ENCODE measurements at places on chromosomes 13 and 19.

GRCh38 chr19:35207391-35207871 is 21.1 kb downstream of the FAM187B start:
- DNase-seq = no peak

DNA sequence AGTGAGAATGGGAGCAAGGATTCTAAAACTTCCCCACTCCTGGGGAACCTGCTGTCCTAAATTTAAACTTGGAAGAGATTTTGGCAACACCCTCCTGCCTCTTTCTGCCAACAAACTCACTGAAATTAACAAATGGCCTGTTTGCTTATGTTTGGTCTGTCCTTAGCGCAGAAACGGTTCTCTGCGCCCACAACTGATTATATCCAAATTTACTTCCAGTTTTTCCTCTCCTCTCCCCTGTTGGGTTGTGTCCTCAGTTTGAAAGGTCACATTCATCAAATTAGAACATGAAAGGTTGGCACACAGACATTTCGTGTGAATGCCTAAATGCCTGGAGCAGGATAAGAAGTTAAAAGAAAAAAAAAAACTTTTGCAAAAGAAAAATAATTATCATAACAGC is 56.4 kb upstream of the MRI1 start:
- no peak for DNase-seq

- DNase-seq = no peak
Measured at GRCh38 chr13:73934215-73934641, 200.0 kb downstream of the KLF12 start.

GRCh38 chr13:46403851-46404732 is 17.0 kb upstream of the RUBCNL start:
- no peak for DNase-seq

DNA sequence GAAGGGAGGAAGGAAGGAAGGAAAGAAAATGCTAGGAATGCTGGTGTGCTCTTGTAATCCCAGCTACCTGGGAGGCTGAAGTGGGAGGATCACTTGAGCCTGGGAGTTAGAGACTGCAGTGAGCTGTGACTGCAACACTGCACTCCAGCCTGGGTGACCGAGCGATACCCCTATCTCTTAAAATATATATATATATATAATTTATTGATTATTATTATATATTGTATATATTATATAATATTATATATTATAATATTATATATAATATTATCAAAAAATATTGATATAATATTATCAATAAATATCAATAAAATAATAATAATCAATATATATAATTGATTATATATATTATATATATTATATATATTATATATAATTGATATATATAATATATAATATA is 8.6 kb upstream of the ADGRL1 start:
- no peak for DNase-seq

DNA sequence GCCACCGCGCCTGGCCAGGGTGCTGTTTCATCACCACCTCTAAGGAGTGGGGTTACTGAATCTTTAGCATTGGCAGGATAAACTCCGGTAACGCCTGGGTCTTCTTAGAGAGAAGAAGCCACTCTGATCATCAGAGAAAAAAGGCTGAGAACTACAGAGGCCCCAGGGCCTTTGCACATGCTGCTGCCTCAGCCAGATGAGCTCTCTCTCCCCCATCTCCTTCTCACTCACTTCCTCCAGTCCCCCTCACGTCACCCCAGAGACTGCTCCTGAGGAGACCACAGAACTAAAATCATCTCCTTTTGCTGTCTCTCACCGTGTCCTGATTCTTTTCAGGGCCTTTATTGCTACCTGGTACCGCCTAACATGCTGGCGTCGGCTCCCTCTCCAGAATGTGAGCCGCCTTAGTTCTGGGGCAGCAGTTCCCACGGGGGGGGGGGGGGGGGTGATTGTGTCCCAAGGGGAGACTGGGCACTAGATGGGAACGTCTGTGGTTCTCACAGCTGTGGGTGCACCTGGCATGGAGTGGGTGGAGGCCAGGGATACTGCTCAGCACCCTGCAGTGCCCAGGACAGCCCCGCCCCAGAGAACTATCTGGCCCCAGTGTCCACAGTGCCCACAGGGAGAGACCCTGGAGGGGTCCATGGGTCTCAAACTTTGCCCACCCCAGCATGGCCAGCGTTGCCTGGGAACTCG is 5.1 kb upstream of the DIRAS1 start:
- DNase-seq = no peak

- DNase-seq = no peak
Measured at GRCh38 chr13:50074843-50075242, 59.6 kb downstream of the KCNRG start.

GRCh38 chr13:22369840-22370239 is 699.0 kb downstream of the FGF9 start:
- no peak for DNase-seq

- DNase-seq = no peak
Measured at GRCh38 chr13:54934121-54934520, 1905.5 kb downstream of the OLFM4 start.

DNA sequence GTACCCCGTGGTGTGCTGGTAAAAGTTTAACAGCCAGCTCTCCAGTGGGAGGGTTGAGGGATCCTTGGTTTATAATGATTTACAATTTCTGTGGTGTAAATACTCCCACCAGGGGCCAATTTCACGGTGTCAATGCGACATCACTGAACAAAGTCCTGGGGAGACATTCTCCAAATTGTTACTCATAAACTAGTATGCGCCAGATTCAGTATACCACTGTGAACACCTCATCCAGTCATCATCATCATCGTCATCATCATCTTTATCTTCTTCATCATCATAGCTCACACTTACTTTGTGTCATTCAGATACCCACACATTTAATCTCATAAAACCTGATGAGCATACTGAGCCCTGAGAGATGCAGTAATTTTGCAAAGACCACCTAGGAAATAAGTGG is 17.2 kb upstream of the TNFSF14 start:
- no peak for DNase-seq

GRCh38 chr13:68232351-68233130 is 1002.4 kb upstream of the PCDH9 start:
- DNase-seq = no peak

DNA sequence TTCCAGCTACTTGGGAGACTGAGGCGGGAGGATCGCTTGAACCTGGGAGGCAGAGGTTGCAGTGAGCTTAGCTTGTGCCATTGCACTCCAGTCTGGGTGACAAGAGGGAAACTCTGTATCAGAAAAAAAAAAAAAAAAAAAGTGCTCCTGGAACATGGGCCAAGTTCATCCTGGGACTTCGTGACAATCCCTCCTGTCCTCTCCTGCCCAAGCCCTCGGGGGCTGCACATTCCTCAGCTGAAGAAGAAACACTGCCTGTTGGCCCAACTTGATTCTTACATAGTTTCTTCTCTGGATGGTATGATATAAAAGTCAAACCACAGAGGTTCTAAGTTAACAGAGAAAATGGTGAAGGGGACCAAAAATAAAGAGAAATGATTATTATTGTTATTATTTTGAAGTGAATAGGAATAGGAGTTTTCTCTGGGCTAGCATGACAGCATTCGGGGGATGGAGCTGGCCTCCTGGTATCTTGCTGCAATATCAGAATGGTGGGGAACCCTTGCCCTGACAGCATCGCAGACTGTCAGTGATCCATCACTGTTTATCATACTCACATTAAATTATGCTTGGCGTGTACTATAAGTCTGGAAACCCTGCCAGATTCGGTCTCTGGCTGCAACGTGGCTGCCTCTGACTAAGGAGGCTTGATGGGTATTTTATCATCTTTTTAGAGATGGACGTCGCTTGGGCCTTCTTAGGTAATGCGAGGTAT is 113.7 kb upstream of the OXGR1 start:
- DNase-seq = no peak

DNA sequence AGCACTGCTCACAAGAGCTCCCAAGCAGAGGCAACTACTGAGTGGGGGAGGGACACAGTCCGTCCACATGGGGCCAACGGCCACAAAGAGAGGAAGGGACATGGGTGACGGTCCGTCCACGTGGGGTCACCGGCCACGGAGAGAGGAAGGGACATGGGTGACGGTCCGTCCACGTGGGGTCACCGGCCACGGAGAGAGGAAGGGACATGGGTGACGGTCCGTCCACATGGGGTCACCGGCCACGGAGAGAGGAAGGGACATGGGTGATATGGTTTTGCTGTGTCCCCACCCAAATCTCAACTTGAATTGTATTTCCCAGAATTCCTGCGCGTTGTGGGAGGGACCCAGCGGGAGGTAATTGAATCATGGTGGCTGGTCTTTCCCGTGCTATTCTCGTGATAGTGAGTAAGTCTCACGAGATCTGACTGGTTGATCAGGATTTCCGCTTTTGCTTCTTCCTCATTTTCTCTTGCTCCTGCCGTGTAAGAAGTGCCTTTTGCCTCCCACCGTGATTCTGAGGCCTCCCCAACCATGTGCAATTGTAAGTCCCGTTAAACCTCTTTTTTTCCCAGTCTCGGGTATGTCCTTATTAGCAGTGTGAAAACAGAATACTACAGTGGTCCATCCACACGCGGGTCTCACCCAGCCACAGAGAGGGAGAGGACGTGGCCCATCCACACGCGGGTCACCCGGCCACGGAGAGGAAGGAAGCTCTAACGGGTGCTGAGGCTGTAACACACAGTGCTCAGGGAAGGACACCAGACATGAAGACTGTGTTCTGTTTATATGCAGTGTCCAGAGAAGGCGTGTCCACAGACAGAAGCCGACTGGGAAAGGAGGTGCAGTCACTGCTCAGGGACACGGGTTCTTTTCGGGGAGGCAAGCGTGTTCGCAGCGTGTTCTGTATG is 48.5 kb downstream of the GAS6 start:
- DNase-seq = no peak

- DNase-seq = no peak
Measured at GRCh38 chr13:35256459-35257148, 219.9 kb downstream of the MAB21L1 start.

- no peak for DNase-seq
Measured at GRCh38 chr13:26058704-26059103, 6.9 kb upstream of the SHISA2 start.

DNA sequence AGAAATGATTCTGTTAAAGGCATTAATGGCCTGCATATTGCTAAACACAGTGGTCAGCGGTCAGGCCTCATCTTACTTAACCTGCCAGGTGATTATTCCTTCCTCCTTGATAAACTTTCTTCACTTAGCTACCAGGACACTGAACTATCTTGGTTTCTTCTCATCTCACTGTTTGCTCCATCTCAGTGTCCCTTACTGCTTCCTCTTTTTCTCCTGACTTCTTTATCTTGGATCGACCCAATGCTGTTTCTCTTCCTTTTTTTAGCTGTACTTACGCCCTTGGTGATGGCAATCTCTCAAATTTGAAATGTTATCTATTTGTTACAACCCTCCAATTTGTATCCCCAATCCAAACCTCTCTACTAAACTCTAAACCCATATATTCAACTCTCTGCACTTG is 7.8 kb upstream of the CLC start:
- DNase-seq = no peak

GRCh38 chr13:63449550-63449949 is 2033.9 kb upstream of the PCDH20 start:
- no peak for DNase-seq

DNA sequence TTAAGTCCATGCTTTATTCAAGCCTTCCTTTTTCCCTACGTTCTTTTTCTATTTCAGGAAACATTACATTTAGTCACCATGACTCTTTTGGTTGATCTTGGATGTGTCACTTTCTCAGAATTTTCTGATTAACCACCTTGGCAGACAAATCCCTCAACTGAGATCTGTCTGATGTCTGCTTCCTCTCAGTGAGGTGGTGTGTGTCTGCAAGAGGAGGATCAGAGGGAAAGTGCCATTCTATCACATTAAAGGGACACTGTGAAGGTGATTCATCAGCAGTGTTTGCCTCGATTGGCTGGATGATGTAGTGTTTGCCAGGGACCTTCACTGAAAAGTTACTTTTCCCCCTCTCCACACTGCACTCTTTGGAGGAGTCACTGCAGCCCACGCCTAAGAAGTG is 3.0 kb upstream of the CCNP start:
- DNase-seq = no peak

GRCh38 chr19:38183251-38183897 is 40.6 kb downstream of the DPF1 start:
- no peak for DNase-seq
